Vagina (tissue), 2 donors: ENCODE measurements at places on chromosomes 5 and 9. TPM values are rescaled to one million over a fixed set of nuclear protein-coding genes. Genes with fewer than 3 reads are reported as not detected.

CDO1 gene
- 16.0 TPM for total RNA-seq

- no peaks in the 10 kb centered on the region for H3K36me3 ChIP-seq
- H3K4me3 ChIP-seq: no peak overlapping the region
- H3K4me1 ChIP-seq: no peaks in the 10 kb centered on the region
- H3K27ac ChIP-seq: no peak overlapping the region
- H3K27me3 ChIP-seq: no peaks in the 10 kb centered on the region
These were observed 55.8 kb upstream of the TMC1 start for GRCh38 chr9:72465593-72465984.

- H3K4me3 ChIP-seq: no peak overlapping the region
- H3K4me1 ChIP-seq: no peaks in the 10 kb centered on the region
- DNase-seq: no peak
These were observed 271.1 kb upstream of the RPS23 start for GRCh38 chr5:82549263-82549662.

GRCh38 chr5:29214839-29215238 is 1978.6 kb upstream of the CDH6 start:
- H3K4me3 ChIP-seq: no peak overlapping the region
- no peaks in the 10 kb centered on the region for H3K27me3 ChIP-seq
- no peaks in the 10 kb centered on the region for H3K4me1 ChIP-seq
- H3K36me3 ChIP-seq: no peaks in the 10 kb centered on the region
- no peak overlapping the region for H3K27ac ChIP-seq
- DNase-seq: no peak

SPATA31C1 gene
- total RNA-seq: not detected

GRCh38 chr5:65100911-65101631 is 332.3 kb downstream of the CWC27 start:
- H3K36me3 ChIP-seq: no peaks in the 10 kb centered on the region
- no peaks in the 10 kb centered on the region for H3K27me3 ChIP-seq
- no peak overlapping the region for H3K4me3 ChIP-seq
- no peak for DNase-seq
- H3K27ac ChIP-seq: no peak overlapping the region
- H3K4me1 ChIP-seq: no peaks in the 10 kb centered on the region

GRCh38 chr5:36573438-36573837 is 33.0 kb upstream of the SLC1A3 start:
- H3K36me3 ChIP-seq: no peaks in the 10 kb centered on the region
- H3K27ac ChIP-seq: no peak overlapping the region
- H3K4me1 ChIP-seq: peaks cover 10% of the 10 kb centered on the region
- no peak overlapping the region for H3K4me3 ChIP-seq
- H3K27me3 ChIP-seq: no peaks in the 10 kb centered on the region

- peaks cover 40% of the 10 kb centered on the region for H3K4me1 ChIP-seq
- no peak overlapping the region for H3K27ac ChIP-seq
- DNase-seq: no peak
- H3K36me3 ChIP-seq: no peaks in the 10 kb centered on the region
These were observed 49.6 kb upstream of the UBAC1 start for GRCh38 chr9:136010615-136011361.

PHF2 gene
- total RNA-seq: 27.7 TPM

- DNase-seq: no peak
- H3K4me1 ChIP-seq: peaks cover 64% of the 10 kb centered on the region
- peak overlapping the region; percentile 86 for H3K4me3 ChIP-seq
These were observed 1.3 kb upstream of the NFIB start for GRCh38 chr9:14314929-14315874.

PCDHA1 gene
- not detected for total RNA-seq

DNA sequence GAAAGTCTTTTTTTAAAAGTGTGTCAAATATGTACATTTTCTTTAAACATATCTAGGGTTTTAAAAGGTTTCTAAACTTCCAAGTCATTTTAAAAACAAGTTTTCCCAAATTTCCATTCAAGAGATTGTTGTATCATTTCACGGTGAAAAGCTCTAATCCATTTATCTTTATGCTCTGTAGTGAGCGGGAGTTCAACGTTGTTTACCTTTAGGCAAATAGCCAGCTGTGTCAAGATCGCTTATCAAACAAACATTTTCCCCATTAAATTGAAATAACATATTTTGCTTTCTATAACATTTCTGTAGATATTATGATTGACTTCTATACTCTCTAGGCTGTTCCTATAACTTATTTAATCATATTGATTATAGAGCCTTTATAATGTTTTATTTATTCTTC is 75.1 kb downstream of the CTSL start:
- H3K36me3 ChIP-seq: no peaks in the 10 kb centered on the region
- no peaks in the 10 kb centered on the region for H3K4me1 ChIP-seq
- H3K27ac ChIP-seq: no peak overlapping the region
- H3K27me3 ChIP-seq: no peaks in the 10 kb centered on the region
- DNase-seq: no peak

DNA sequence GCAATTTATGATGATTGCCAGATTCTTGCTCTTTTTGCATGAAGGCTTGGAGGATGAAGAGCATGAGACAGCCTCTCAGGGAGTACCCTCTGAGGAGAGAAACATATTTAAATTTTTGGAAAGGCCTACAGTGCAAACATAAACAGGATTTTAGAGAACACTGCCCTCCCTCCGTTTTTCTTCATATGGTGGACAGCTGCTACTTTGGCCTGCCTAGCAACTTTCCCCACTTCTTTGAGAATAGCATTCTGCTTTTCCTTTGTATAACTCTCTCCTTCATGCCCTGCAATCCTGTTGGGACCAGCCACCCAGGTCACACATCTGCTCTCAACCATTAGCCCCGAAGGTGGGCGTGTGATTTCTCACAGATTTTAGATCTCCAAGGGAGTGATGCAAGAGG is 20.5 kb upstream of the TXN start:
- no peak overlapping the region for H3K27ac ChIP-seq
- DNase-seq: no peak
- no peak overlapping the region for H3K4me3 ChIP-seq
- no peaks in the 10 kb centered on the region for H3K27me3 ChIP-seq

ADAMTS6 gene
- total RNA-seq: 1.5 TPM

DNA sequence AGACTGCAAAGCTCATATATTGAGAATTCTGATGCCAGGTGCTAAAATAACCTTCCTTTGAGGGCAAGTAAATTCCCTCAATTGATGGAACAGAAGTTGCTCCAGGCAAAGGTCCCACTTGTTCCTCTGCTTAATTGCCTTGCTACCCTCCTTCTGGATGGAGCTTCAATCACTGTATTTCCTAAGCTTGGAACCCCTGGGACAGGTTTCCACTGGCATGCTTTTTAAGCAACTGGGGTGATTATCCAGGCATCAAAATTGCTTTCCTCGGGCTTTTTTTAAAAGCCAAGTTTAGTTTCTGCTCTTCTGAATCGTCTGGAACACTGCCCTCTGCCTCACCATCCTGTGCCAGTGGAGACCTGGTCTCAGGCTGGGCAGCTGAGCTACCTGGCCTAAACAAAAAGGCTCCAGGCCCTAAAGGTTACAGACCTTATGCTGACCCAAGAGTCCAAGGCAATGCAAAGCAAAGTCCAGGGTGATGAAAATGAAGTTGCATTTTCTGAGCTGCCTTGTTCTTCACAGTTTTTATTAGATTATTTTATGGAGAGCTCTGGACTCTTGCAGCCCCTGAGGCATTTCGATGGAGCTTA is 167.9 kb upstream of the CD180 start:
- H3K27ac ChIP-seq: peak overlapping the region; percentile 8
- H3K27me3 ChIP-seq: no peaks in the 10 kb centered on the region
- no peaks in the 10 kb centered on the region for H3K36me3 ChIP-seq
- H3K4me3 ChIP-seq: no peak overlapping the region

DNA sequence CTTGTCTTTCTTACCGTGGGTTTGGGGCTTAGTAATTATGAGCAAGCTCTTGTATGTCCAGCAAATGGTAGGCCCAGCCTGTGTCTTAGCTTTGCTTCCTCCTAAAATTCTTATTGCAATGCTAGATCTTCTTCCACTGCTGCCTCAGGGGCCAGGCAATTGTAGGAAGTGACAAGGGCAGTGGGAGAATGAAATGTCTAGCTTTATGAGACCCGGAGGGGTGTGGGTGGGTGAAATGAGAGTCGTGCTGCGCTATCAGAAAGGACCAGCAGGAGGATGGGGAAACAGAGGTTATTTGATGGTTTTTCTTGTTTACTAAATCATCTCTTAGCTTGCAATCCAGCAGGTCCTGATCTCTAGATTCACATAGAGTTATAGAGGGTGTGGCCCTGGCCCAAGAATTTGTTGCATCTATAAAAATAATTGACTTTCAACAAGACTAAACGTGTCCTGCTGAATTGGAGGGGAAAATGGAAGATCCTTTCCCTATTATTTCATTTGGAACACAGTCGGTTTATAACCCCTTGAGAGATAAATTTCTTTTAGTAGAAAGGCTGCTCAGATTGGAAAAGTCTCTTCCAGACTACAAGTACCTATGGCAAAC is 43.7 kb downstream of the ZNF366 start:
- H3K4me3 ChIP-seq: no peak overlapping the region
- no peaks in the 10 kb centered on the region for H3K27me3 ChIP-seq
- H3K4me1 ChIP-seq: peaks cover 19% of the 10 kb centered on the region
- DNase-seq: no peak
- H3K27ac ChIP-seq: peak overlapping the region; percentile 69
- no peaks in the 10 kb centered on the region for H3K36me3 ChIP-seq

ANKRD18A gene
- total RNA-seq: 1.5 TPM
